Activated CD4-positive, alpha-beta T cell treated with anti-CD3 and anti-CD28 coated beads, Interleukin-2, amount 50 U/mL, for 16 hours (primary cell): ENCODE measurements at places on chromosomes 2 and 18.
A peak's percentile ranks its signal among the peaks of the same experiment; 100 is the strongest.

GRCh38 chr2:103161456-103162289 lies 399.8 kb downstream of the TMEM182 start:
- DNase-seq: peak; percentile 26

GRCh38 chr2:68946117-68946516 lies 6.6 kb downstream of the GKN2 start:
- DNase-seq: no peak

DNA sequence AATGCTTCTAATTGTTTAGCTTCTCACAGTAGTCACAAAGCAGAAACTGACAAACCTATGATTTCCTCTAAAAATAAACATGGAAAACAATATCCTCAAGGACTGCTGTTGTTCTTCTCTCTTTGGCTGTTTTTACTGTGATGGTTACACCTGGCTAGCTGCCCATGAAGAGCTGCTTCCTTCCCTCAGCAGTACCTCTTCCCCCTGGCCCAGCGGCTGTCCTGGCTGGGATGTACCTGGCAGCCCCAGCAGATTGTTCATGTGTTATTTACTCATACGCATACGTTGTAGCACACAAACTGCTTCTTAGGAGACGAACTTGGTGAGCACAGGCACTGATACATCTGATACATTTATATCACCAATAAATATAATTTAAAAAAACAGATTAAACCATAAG lies 27.4 kb downstream of the NEMP2 start:
- DNase-seq: no peak

GRCh38 chr2:206011795-206012194 lies 74.2 kb downstream of the INO80D start:
- no peak for DNase-seq

DNA sequence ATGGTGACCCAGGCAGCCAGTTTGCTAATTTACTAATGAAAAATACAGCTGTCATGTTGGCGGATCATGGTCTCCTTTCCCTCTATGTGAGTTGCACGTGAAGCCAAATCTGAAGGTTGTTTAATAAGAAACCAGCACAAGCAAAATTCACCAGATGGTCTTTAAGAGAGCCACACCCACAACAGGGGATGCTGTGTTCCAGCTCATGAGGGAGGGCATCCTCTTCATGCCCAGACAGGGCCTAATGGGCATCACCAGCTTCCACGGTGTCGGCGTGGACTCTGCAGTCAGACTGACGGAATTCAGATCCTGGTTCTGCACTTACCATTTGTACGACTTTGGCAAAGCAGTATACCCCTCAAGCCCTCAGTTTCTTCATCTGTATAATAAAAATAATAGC lies 39.9 kb downstream of the TMEM247 start:
- DNase-seq: no peak
